ENCODE measurements at places on chromosomes 13 and 19.

GRCh38 chr13:112690283-112690929 is 568 bp downstream of the ATP11A start:
- peak; percentile 83 for DNase-seq

DNA sequence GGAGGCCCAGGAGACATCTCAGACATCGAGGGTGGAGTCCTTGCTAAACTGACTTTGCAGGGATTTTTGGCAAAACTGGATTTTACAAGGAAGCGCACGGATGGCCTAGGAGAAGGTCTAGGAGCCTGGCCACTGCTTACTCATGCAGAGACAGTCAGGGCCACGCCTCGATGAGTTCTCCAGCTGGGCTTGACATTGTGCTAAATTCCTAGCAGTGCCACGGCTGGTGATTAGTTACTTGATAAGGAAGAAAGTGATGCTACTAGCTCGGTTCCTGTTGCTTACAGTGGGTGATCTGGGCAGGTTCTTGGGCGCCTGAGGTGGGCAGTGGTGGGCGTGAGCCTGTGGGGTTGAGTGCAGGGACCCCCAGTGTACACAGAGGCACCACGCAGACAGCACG is 143.4 kb downstream of the SOX1 start:
- no peak for DNase-seq

DNA sequence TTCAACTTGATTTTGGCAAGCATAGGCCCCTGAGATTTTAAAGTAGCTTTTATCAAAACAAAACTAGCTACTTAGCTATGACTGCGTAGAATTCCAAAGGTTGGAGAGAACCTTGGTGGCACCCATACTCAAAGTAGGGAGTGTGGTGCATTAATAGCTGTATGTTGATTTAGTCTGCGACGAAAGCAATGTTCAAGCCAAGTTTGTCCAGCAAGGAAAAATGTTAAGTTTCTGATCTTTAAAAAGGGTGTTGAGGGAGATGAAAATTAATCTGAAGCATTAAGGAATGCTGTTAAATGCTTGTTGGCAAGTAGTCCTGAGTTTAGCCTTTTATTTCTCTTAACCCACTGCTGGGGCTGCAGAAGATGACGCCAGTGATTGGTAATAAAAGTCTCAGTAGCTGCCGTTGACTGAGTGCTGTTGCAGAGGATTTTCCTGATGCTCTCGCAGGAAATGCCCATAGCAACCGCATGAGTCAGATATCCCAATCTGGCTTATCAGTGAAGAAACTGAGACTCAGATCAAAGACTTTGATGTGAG is 75.9 kb upstream of the RNF113B start:
- no peak for DNase-seq

DNA sequence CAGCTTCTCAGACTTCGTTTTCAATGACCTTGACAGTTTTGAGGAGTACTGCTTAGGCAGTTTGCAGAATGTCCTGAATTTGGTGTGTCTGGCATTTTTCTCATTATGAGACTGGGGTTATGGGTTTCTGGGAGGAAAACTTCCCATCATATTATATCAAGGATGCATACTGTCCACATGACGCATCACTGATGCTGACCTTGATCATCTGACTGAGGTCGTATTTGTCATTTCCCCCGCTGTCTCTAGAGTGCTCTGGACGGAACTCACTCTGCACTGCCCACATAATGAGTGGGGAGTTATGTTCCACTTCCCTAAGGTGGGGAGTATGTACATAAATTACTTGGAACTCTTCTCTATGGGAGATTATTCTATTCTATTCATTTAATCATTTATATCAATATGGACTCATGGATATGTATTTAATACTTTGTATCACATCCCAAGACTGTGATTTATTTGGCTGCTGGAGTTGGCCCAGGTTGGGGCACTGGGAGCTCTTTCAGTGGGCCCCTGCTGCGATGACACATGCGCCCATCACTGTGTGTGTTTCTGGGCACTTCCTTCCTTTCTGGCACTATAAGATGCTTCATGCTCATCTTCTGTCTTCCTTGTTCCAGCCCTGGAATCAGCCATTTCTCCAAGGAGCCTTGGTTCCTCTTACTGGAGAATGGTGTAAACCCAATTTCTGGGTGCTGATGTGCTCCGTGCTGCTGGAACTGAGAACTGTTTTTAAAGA is 138.6 kb downstream of the MIPEP start:
- no peak for DNase-seq

DNA sequence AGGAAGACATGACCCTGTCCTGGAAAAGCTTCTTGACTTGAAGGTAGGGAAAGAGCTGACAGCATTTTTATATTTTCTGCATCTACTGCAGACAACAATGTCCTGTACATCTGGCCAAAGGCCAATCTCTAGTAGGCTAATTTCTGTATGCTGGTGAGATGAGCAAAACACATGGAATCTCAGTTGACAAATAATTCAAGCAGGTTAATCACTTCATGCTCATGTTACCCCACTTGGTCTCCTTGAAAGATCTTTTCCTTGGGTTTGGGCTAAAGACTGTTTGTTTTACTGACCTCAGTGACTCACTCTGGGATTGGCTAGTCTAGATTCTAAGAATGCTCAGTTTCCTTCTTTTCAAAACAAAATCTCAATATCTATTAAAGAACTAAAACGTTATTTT is 298.8 kb downstream of the LMO7 start:
- DNase-seq, result no peak

DNA sequence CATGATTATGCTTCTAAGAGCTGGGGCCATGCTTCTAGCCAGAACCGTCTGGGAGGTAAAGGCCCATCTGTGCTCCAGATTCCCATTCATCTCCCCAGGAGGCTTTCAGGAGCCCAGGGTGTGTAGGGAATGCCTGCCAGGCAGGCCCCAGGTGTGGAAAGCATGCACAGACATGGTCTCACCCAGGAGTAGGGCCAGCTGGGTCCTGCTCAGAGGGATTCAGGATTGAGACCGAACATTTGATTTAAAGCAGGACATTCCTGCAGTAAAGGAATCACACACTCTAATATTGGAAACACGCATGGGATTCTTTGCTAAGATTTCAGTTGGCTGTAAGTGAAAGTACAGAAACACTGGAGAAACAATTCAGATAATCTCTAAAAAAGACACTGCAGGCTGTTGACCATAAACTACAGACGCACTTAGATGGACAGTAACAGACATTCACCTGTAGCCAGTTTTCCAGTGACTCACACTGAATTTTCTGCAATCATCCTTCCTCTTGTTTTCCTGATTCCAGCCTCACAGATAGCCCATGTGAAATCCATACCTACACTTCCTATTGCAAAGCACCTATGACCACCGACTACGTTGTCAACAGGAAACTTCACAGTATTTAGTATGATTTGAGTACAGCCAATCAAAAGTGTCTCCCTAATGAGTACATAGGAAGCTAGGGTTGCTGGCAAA is 257.8 kb downstream of the TBC1D4 start:
- no peak for DNase-seq

GRCh38 chr13:73131247-73131646 is 72.4 kb downstream of the KLF5 start:
- DNase-seq, result no peak

GRCh38 chr13:91739751-91740150 is 341.3 kb downstream of the GPC5 start:
- no peak for DNase-seq

DNA sequence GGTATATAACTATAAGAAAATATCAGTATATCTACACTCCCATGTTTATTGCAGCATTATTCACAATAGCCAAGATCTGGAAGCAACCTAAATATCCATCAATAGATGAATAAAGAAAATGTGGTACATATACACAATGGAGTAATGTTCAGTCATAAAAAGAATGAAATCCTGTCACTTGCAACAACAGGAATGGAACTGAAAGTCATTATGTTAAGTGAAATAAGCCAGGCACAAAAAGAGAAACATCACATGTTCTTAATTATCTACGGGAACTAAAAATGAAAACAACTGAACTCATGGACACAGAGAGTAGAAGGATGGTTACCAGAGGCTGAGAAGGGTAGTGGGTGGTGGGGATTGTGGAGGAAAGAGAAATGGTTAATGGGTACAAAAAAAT is 665.2 kb downstream of the TBC1D4 start:
- no peak for DNase-seq

- no peak for DNase-seq
Observed at GRCh38 chr13:49503951-49504350, 8.2 kb downstream of the PHF11 start.

DNA sequence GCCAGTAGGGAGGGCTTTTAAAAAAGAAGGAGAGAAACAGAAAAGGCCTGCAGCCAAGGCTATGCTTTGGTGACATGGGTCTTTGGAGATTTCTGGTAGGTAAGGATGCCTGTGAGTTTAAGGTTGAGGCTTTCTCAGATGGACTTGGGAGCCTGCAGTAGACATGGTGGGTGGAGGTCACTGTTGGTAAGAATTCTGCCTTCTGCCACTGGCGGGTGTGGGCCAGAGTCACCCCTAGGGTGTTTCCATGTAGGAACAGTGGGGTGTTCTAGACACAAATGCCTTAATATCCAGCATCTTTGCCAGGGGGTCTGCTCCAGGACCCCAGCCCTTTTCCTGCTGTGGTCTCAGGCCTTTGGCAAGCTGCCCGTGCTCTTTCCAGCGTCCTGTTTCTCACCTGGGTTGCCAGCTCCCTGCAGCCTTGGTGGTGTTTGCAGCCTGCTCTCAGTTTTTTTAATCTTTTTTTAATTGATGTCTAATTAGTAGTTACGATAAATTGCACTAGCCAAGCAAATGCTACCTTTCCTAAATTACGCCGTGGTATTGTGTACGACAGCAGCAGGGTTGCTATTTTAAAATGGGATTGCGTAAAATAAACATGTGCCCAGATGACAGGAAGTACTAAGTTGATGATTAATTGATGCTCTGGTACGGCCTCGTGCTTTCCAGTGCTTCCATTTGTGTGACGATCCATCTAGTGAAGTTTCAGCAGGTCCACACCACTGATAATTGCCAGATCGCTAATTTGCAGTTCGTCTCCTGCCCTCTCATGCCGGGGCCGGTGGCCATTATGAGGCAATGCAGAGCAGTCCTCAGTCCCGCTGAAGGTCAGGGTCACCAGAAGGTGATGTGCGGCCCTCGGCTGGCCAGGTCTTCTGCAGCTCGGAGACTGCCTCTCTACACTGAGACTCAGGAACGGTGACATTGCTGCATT is 35.3 kb upstream of the NPAS1 start:
- DNase-seq, result peak; percentile 73

DNA sequence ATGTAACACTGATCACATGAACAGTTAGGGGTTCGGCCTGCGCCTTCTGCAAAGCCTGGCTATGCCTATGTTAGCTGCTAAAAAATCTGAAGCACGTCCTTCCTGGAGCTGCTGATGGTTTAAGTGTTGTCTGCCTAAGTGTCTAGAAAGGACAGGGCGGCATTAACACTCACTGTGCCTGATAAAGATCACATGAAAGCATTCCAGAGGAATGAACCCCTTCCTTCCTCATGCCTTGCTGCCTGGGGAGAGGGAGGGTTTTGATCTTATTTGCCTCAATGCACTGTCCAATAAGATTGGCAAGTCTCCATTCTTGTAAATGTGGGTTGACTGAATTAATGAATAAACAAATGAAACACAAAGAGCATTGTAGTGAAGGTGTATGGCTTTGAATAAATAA is 5.2 kb downstream of the DOCK9 start:
- no peak for DNase-seq

- DNase-seq, result no peak
Observed at GRCh38 chr19:46133101-46133627, 8.7 kb upstream of the IGFL3 start.

GRCh38 chr13:25241007-25241406 is 46.3 kb downstream of the MTMR6 start:
- no peak for DNase-seq

GRCh38 chr13:27375686-27376326 is 48.6 kb upstream of the GTF3A start:
- DNase-seq, result peak; percentile 50

DNA sequence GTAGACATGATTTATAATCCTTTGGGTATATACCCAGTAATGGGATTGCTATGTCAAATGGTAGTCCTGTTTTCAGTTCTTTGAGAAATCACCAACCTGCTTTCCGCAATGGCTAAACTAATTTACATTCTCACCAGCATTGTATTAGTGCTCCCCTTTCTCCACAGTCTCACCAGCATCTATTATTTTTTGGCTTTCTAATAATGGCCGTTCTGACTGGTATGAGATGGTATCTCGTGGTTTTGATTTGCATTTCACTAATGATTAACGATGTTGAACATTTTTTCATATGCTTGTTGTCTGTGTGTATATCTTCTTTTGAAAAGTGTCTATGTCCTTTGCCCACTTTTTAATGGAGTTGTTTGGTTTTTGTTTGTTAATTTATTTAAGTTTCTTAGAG is 165.1 kb downstream of the PDS5B start:
- no peak for DNase-seq

- DNase-seq, result peak; percentile 98
Observed at GRCh38 chr19:45444318-45445041, 20.8 kb upstream of the ERCC1 start.

- no peak for DNase-seq
Observed at GRCh38 chr13:29893438-29893837, 43.0 kb upstream of the UBL3 start.

GRCh38 chr13:64371045-64371444 is 2859.1 kb downstream of the PCDH9 start:
- DNase-seq, result no peak

GRCh38 chr19:56712611-56713276 is 41.2 kb upstream of the ZNF835 start:
- DNase-seq, result no peak

GRCh38 chr13:93726173-93726957 is 499.8 kb downstream of the GPC6 start:
- no peak for DNase-seq

- DNase-seq, result no peak
Observed at GRCh38 chr19:14835011-14835410, at the start of the genes OR7A5 and OR7C1. Gene OR7A5, minus strand, starts transcription at chr19:14835185. Its CDS starts 6,944 bp downstream, at chr19:14828241. Gene OR7C1, minus strand, starts transcription at chr19:14835185. Its CDS starts 35,049 bp downstream, at chr19:14800136.

- DNase-seq, result no peak
Observed at GRCh38 chr13:77522444-77522843, 13.1 kb upstream of the SCEL start.

GRCh38 chr19:34508540-34508939 is 27.0 kb downstream of the WTIP start:
- no peak for DNase-seq

All from heart left ventricle (tissue), 16 donors.